Activated CD8-positive, alpha-beta memory T cell treated with anti-CD3 and anti-CD28 coated beads for 48 hours (primary cell): ENCODE measurements at places on chromosomes 4 and X.

DNA sequence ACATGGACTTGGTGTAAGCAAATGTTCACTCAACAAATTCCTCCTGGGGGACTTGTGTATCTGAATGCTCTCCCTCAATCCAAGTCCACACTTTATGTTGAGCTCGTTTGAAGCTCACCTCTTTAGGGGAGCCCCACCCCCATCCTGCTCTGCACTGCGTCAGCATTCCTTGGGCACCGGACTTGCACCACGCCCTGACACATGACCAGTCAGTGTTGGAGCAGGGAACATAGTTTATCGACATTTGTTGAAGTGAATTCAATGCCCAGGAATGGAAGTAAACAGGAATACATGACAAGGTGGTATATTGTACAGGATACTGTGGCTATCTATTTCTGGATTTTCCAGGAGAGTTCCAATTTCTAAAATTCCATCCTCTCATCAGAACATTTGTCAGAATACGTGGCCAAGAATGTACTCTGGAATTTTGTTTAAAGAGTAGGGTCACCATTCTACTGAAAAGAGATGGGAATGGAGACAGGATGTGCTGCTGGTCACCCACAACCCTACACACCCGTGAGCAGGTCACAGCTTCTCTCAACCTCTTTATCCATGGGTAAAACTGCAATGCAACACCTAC lies 60.0 kb upstream of the LNX1 start:
- DNase-seq: no peak

GRCh38 chr4:6576512-6576911 lies 1.5 kb downstream of the MAN2B2 start:
- DNase-seq: no peak

DNA sequence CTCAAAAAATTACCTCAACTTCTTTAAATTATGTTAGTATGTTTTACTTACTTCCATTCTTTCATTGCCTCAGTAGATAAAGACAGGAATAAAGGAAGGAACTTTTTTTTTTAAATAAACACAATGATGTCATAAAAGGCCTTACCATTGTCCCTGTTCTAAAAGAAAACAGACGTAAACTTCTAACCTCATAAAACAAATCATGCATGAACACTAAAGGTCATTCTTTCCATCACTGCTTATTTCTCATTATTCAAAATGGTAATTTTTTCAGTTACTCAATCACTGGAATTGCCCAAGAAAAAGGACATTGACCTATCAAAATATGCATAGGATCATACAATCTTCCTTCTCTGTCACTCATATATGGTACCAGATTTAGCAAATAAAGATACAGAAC lies 32.2 kb upstream of the ARMCX2 start:
- no peak for DNase-seq

DNA sequence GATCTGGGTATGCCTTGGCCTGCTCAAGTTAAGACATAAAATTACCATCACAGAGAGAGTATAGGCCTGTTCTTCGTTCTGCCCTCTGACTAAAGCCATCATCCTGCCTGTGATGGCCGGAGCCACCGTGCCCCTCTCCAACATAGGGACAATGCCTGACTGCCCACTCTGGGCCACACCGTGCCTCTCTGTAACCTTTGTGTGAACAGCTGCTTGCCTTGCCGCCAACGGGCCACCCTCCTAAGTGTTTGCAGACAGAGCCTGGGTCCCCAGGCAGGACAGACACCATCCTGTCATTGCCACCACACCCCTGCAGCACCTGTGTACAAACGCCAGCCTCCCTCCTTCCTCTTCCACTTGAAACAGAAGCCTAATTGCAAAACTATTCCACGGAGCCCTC lies 298.7 kb upstream of the TENM3 start:
- DNase-seq: no peak

DNA sequence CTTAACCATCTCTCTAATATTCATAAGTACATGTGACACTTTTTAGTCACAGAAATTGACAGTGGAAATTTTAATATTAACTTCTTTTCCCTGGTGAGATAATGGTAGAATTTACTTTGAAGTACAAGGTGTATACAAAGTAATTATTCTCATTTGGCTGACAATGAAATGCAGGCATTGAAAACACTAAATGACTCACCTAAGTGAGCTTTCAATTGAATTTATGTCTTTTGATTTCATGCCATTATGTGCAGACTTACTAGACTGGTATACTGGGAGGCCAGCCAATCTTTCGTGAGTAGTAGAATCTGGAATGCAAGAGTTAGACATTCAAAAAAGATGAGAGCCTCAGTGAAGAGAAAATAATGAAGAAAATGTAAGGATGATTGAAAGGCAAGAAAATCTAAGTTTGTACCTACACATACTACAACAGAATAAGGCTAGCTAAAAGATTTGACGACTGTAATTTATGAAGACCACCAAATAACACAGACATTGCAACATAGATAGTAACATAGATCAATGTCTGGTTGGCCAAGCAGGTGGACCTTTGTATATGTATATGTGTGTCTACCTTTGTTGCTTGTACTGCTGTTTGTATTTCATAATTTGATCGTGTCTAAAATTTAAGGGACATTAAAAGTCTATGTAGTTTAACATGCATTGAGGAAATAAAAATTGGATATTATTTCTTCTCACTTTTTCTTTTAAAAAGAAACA lies 459.7 kb downstream of the IL15 start:
- no peak for DNase-seq

GRCh38 chrX:2955281-2955680 lies 26.1 kb upstream of the ARSD start:
- no peak for DNase-seq

GRCh38 chr4:127441571-127441970 lies 191.2 kb upstream of the INTU start:
- no peak for DNase-seq
